Foreskin melanocyte (primary cell): ENCODE measurements at places on chromosomes 5 and 9.

GRCh38 chr5:153767221-153768188 is 271.2 kb downstream of the FAM114A2 start:
- DNase-seq, result no peak

GRCh38 chr5:78533356-78533755 is 115.2 kb downstream of the LHFPL2 start:
- no peak for DNase-seq

- peak; percentile 94 for DNase-seq
Measured at GRCh38 chr9:108444400-108445358, 411.1 kb downstream of the ACTL7B start.

GRCh38 chr5:128007939-128008338 is 75.6 kb upstream of the SLC12A2 start:
- no peak for DNase-seq

DNA sequence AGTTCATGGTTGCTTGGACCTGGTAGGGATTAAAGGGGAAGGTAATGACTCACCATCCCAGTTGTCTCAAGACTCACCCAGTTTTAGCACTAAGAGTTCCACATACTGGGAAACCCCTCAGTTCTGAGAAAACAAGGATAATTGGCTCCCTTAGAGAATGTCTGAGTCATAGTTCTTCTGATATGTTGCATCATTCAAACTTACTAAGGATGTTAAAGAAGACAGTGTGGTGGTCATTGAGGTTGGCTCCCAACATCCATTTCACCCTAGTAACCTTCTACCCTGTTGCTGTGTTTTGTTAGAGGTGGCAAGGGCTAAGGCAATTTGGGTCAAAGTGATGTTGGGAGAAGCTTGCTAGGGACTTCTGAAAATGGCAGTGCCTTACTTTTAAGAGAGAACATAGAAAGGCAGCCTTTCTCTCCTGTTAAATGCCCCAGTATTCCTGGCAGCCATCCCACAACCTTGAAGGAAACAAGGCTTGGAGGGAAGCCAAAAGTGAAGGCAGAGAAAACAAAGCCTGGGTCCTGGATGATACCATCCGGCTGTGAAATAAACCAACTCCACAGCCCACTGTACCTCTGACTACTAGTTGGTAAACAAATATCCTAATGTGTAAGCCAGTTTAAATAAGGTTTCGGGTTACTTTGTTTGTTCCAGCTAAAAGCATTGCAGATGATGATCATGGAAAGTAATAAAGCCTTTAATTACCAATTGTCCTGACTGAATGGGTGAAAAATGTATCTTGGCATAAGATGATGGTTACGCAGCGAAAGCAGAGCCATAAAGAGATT is 80.4 kb upstream of the ADAMTSL1 start:
- DNase-seq, result peak; percentile 74

- DNase-seq, result no peak
Measured at GRCh38 chr5:157446412-157446935, 13.5 kb upstream of the NIPAL4 start.

DNA sequence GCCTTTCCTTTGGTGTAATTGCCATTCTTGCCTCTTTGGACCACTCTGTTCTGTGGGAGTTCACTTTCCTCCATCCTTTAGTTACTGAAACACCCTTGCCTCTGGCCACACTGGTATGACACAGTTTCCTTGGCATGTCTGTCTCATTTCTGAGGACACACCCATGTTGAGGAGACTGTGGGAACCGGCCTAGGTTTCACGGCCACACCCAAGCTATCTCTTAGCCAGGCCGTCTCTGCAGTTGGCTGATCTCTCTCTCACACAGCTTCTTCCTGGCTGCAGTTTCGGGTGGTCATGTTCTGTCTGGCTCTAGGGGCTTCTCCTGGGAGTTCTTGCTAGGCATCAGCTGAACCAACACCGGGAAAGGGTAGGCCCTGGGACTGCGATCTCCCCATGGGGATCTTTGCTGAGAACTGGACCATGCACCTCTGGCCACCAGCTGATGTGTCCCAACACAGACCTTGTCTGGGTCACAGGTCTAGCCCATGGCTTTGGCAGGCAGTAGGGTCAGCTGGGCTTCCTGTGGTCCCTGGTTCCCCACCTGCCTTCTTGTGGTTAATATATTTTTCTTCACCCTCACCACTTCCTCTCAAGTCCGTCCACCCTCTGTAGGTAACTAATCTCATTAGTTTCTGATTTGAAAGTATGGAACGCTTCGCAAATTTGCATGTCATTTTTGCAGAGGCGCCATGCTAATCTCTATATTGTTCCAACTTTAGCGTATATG is 24.9 kb downstream of the ARHGEF37 start:
- no peak for DNase-seq

DNA sequence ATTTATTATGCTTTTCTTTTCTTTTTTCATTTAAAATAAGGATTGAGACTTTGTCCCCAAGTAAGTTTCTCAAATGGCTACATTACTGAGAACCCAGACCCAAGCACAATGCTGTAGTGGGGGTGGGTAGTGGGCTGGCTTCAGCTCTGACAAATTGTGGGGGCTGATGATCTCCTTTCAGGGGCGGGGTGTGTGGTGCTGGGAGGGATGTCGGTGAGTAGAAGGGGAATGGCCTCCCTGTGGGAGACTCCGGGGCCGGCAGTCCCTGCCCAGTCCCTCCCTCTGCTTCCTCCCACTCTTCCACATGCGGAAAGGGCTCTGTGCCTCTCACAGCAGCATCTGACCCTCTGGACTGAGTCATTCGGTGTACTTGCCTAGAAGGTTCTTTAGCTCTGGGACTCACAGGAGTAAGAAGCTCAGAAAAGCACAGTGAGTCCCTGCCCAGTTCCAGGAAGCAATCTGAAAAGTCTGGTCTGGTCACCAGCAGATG is 14.3 kb downstream of the CD180 start:
- DNase-seq, result no peak

DNA sequence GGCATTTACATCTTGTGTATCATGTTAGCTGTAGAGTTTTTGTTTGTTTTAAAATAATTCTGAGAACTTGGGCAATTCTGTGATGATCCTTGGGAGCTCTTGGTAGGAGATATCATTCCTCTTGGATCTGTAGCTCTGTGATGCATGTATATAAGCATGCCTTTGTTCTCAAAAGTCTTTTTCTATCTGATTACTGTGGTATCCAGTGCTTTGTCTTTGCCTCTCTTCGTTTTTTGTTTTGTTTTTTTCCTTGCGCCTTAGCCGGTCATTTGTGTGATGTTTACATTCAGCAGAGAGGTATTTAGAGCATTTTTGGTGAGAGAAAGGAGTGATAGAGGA is 110.0 kb downstream of the PAM start:
- no peak for DNase-seq

GRCh38 chr9:94156348-94157049 is 72.2 kb downstream of the PTPDC1 start:
- no peak for DNase-seq

DNA sequence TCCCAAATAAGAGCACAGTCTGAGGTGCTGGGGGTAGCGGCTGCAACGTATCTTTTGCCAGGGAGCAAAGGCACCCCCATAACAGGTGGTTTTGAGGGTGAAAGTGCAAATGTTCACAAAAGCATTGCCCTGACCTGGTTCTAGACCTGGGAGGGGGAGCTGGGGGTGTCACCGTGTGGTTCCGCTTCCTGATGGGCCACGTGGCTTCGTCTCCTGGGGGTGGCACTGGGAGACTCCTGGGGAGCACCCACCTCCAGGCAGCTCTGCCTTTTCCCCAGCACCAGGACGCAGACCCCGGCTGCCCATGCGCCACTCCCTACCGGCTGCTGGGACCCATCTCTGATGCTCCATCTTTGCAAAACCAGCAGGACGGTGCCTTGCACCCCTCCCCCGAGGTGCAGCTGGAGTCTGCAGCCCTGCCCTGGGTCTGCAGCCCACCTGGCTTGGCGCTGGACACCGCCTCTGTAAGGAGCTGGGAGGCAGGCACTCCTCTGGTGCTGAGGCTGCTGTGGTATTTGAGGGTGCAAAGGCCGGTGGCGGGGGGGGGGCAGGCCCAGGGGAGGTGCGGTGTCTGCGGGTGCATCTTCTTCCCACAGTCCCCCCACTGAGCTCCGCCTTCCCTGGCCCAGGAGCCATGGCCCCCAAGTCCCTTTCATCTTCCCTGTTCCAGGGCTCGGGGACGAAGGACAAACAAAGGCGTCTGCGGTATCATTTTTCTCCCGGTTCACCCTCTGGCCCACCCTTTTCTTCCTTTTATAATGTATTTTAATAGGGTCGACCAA is 29.8 kb upstream of the RXRA start:
- DNase-seq, result no peak

- DNase-seq, result no peak
Measured at GRCh38 chr5:169702693-169703481, 65.8 kb downstream of the DOCK2 start.

DNA sequence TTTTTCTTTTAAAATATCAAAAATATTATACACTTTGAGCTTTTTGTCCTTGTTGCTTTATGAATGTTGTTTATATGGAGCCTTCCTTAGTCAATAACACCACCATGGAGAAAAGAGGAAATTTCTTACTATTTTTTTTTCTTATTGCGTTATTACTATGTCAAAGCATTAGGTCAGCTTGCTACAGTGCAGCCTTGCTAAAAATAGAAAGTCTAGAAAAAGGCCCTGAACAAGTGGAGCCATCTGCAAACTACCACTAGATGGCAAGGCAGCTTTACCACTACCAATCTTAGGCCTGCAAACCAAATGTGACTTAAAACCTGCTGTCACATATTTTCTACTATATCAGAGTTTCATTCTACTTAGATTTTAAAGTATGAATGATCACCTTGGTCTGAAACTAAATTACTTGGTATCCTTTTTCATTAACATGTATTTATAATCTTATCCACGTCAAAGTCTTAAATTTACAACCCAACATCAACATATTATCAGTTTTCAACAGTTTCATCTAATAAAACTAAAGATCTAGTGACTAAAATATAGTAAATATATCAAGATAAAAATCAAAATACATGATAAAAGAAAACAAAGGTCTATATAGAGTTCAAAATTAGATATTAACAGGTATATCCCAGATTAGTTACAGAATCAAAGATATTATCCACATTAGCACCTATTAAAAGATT is 113.1 kb upstream of the ACOT12 start:
- DNase-seq, result peak; percentile 73

- DNase-seq, result no peak
Measured at GRCh38 chr5:167966979-167967378, 324.5 kb upstream of the WWC1 start.

- no peak for DNase-seq
Measured at GRCh38 chr5:67490543-67491321, 294.1 kb upstream of the CD180 start.

GRCh38 chr9:20832775-20833174 is 148.7 kb downstream of the FOCAD start:
- no peak for DNase-seq

DNA sequence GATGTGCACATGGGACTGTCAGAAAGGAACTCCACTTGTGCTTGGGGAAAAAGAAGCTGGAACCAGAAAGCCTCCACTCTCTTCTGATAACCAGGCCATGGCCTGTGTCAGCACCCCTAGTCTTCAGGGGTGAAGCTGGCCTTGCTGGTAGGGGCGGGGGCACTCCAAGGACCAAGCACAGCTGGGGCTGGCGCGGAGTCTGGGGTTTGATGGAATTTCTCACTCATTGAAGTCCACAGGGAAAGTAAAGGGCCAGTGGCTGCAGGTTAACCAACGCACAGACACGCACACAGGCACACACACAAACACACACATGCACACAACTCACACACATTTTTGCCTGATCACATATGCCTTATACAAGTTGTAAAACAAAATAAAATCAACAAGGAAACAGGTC is 1.6 kb upstream of the COL5A1 start:
- no peak for DNase-seq

DNA sequence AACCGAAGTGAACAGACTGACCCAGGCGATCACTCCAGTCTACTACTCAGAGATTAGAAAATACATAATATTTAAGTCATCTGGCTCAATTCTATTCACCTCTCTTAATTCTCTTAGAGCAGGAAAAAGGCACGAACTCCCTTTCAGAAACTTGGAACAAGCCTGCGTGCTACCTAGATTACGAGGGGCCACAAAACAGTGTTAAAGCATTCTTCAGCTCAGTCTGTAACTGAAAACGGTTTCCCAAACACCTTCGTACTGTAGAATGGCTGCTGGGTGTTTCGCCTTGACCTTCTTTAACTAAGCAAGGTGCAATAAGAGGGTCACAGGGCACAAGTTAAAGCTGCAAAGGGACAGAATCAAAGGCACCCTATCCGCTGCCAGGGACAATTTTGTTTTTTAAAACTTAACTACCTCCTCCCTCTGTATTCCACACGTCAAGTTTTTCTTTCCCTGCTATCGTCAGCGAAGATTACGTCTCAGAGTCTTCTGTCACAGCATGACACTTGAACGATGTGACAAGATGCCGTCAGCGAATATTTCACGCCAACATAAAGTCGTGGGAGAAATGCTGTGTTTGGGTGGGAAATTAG is 687 bp downstream of the LYSMD3 start:
- DNase-seq, result no peak

DNA sequence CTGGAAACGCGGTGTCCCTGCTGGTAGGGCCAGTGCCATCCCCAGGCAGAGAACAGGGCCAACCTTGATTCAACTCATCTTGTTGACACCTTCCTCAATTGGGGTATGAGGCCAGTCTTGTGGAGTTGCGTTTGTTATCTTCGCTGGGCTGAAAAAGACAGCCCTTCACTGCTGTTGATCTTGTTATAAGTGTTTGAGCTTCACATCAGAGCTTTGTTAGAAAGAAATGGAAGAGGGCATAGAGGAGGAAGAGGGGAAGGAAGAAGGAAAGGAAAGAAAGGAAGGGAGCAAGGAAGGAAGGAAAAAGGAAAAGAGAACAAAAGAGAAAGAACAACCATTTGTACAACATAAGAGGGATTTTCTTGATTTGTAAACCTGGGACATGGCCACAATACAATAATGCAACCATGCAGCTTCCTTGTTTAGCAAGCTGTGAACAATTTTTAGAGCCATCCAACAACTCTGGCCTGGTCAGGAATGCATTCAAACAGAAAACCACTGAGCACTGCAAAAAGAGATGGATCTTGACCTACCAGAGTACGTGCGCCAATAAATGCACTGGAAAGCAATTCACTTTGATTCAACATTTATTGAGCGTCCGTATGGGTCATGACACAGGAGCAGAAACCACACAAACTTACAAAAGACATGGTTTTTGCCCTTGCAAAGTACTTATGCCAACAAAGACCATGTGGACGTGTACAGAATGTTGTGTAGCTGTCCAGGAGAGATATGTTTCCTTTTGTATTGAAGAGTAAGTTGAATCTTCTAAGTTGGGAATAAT is 152.9 kb downstream of the TLE1 start:
- no peak for DNase-seq
